ENCODE measurements at places on chromosomes 2 and 18. TPM values are rescaled to one million over a fixed set of nuclear protein-coding genes. Genes with fewer than 3 reads are reported as not detected.

The LINC00305 gene
- total RNA-seq = not detected

The FSHR gene
- total RNA-seq = not detected

The UGP2 gene
- 157 TPM for total RNA-seq

The CYP27A1 gene
- 0.44 TPM for total RNA-seq

The IL36A gene
- total RNA-seq = not detected

The AGXT gene
- not detected for total RNA-seq

The CXCR2 gene
- total RNA-seq = 0.31 TPM

The CAPN14 gene
- total RNA-seq = 0.35 TPM

The FAM98A gene
- 57.1 TPM for total RNA-seq

The GPR45 gene
- not detected for total RNA-seq

The SLC4A5 gene
- 0.17 TPM for total RNA-seq

The REEP1 gene
- 0.14 TPM for total RNA-seq

The ATG9A gene
- 39.2 TPM for total RNA-seq

The SMIM21 gene
- not detected for total RNA-seq

The GCC2 gene
- total RNA-seq = 15.0 TPM
